NCI-H1105 (cell line): ENCODE measurements at places on chromosomes 11 and 22.

DNA sequence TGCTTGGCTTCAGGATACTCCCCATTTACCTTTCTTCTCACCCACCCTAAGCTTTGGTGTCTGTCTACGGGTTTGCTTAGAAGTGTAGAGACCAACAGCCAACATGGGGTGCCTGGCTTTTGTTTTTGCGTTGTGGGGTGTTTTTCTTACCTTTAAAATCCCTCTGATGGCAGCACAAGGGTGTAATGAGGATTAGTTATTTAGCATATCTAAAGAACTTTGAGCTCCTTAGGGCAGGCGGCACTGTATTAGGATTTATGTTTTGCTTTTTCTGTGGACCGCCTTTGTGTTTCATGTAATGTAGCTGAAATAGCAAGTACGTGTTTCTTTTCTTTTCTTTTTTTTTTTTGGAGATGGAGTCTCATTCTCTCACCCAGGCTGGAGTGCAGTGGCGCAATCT is 8.9 kb downstream of the AP2A2 start:
- no peak for DNase-seq

DNA sequence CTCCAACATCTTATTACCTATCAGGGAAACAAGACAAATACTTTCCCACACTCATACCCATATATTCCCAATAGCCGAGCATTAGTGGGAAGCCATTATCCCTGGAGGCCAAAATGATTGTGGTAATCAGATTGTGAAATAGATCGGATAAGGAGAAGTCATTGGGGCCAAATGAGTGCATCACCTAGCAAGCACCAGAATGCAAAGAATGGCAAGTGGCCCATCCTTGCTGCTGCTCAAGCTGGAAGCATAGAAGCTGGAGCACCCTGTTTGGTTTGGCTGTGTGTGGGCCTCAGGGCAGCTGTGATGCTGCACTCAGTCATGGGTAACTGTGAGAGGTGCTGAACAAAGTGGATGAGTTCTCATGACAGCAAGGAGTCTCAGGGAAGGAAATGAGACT is 18.7 kb upstream of the DBX1 start:
- DNase-seq: no peak

DNA sequence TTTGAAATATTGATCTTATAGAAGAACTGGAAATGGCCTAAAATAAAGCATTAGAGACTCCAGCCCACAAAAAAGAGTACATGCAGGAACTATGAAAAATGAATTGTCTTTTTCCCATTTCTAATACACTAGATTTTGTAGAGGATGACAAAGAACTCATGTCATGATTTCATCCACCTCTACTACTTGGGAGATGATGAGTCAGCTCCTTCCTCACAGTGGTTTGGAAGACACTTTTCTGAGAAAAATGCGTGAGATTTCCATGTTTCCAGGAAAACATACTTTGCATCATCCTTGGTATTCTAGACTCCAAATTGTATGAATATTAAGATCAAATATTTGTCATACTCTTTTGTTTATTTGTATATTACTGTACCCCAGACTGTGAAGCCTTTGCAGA is 500.5 kb downstream of the FAM181B start:
- no peak for DNase-seq

GRCh38 chr22:36073476-36073875 is 44.9 kb upstream of the RBFOX2 start:
- DNase-seq: no peak

DNA sequence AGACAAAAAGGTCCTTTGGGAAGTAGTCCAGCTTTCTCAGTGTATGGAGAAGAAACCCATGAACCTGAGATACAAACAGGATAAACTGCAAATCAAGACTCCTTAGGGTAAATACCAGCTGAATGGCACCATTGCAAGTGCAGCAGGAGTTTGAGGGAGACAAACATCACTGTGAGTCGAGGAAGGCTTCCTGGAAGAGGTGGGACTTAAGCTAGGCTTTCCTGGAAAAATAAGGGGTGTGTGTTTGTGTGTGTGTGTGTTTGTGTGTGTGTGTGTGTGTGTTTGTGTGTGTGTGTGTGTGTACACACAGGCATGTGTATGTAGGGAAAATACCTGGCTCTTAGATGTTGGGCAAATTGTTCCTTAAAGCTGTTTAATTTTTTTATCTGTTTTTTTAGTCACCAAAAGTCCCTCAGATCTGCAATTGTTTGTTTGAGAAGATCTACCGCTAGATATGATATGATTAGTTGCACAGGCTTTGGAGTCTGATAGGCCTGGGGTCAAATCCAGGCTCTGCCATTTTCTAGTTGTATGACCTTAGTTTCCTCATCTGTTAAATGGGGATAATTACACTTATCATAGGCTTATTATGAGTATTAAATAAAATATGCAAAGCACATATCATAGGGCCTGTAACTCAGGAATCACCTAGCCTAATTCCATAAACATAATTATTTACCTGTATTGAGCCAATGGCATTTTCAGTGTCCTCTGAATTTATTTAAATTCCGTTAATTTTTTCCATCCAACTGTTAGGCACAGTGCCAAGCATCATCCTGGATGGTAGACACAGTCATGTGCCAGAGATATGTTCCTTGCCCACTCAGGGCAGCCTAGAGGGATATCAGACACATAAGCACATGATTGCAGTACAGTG is 85.6 kb upstream of the EED start:
- no peak for DNase-seq

GRCh38 chr22:21055880-21056319 is 10.2 kb downstream of the LRRC74B start:
- no peak for DNase-seq

DNA sequence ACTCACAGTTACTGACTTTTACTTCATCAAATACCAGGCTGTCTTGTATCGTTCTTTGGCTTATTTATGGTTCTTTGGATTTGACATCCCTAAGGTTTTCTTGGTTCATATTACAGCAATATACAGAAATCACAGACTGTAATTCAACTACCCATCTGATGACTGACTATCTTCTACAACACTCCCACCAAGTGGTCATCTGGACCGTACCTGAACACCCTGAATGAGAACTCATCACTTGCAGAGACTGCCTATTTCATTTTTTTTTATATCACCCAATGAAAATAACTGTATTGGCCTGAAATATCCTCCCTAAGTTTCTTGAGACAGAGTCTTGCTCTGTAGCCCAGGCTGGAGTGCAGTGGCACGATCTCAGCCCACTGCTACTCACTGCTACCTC is 9.5 kb upstream of the UPB1 start:
- DNase-seq: no peak

DNA sequence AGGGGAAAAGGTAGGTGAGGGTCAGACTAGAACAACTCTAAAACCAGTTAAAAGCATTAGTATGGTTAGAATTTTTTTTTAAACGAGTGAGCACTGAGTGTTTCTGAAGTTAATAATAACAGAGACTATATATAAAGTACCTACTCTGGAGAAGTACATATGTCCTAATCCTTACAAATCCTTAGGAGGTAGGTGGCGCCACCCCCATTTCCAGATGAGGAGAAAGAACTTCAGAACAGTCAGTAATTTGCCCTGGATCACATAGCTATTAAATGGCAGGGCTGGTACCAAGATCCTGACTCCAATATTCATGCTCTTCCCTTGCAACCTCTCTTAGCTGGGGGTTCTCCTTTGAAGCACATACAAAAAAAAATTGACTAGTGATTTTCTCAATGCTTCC is 80.5 kb downstream of the CLPB start:
- DNase-seq: no peak

DNA sequence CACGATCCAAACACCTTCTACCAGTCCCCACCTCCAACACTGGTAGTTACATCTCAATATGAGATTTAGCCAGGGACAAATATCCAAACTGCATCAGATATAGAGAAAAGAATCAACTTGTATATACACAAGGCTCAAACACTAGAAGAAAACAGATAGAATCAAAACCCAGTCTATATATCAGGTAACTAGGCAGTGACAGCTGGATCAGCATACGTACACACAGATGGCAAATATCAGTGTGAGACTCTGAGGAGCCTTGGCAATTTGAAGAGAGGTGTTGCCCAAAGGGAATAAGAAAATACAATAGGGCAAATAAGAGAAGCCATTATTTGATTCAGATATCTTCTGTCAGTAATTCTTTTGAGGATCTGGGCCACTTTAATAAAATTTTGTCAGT is 951.3 kb upstream of the CHORDC1 start:
- no peak for DNase-seq

GRCh38 chr11:122628810-122629555 is 26.5 kb upstream of the UBASH3B start:
- DNase-seq: peak; percentile 70

- DNase-seq: no peak
These were observed 8.5 kb upstream of the DMC1 start for GRCh38 chr22:38578505-38578904.

DNA sequence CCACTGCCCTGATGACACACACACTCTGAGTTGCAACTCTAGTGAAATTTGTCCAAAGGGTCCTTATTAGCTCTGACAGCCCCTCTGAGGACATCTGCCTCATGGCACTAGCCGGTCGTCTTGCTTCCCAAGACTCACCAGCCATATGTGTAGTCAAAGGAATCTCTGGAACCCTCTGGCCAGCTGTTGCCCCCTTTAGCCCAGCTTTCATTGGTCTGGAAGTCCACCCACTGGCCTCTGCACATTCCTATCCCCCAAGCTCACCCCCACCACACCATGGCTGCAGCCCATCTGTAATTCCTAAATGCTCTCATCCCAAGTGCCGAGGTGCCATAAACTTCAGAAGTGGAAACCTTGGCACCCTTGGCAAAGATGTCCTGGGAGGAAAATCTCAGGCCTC is 24.3 kb downstream of the SYT7 start:
- DNase-seq: no peak
